ENCODE measurements at places on chromosomes 3 and 15.

DNA sequence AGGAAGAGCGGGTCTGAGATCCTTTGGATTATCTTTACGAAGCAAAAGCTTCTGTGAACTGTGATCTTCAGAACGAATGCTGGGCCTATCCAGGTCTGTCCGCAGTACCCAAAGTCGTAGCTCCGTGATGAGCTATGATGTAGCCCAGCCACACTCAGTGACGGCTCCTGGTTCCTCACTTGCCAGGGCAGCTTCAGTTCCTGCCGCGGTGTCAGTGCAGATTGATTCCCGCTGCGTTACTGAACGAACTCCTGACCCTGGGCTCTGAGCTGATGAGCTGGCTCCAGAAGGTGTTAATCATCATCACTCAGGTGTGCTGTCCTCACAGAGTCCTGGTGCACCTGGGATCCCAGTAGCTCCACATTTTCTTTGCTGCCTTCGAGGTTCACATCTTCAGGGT lies 45.0 kb downstream of the TMEM44 start:
- DNase-seq: no peak

DNA sequence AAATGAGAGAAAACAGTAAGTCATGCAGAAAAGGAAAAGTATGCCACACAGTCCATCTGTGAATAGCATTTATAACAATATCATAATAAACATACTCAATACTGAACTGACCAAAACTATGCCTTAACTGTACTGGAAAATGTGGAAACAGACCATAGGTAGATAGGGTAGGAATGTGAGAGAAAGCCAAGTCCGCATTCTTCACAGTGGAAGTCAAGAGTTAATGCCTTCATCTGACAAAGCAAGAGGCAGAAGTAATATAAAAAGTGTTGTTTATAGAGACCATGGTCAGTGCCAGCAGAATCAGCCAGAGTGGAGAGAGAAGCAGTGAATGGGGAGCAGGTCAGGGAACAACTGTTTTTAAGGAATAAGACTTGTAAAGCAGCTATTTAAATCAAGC lies 52.3 kb downstream of the KBTBD12 start:
- no peak for DNase-seq

- no peak for DNase-seq
These were observed 11.7 kb downstream of the SPTBN5 start for GRCh38 chr15:41881920-41882688.

GRCh38 chr3:183283886-183284285 lies 30.8 kb downstream of the B3GNT5 start:
- no peak for DNase-seq

DNA sequence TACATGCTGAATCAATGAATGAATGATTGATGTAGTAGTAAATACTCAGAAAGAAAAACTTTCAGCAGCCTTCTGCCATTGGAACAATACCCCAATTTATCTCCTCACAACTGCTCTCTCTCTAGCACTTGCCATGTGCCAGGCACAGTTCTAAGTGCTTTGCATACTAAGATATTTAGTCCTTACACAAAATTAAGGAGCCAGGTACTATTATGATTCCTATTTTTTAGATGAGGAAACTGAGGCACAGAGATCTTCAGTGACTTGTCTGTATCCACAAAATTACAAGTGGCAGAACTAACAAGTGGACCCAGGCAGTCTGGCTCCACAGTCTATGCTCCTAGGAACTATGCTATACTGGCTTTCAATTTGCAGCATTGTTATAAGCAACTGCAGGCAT lies 279.2 kb downstream of the LSAMP start:
- no peak for DNase-seq

DNA sequence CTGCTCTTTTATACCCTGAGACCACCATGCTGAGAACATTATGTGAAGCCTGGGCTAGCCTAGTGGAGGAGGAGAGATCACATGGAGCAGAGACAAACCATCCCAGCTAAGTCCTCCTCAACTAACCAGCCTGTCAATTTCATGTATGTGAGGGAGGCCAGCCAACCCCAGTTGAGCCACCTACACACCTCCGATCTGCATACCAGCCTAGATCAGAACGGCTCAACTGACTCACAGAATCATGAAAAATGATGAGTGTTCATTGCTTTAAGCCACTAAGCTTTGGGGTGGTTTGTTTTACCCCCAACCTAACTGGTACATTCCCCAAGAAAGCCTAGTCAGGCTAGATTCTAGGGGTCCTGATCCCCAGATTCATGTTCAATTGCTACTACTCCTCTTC lies 19.4 kb upstream of the CA12 start:
- DNase-seq: no peak

All from activated CD4-positive, alpha-beta T cell treated with anti-CD3 and anti-CD28 coated beads, Interleukin-2, Interleukin-6, amounts not matched to agents 100 ng/mL and 50 ng/mL, durations not matched to agents 16 hours and 8 hours (primary cell).